Stimulated activated CD8-positive, alpha-beta memory T cell treated with anti-CD3 and anti-CD28 coated beads, Interleukin-7, amount 100 ng/mL, for 24 hours (primary cell): ENCODE measurements at places on chromosomes 4 and X.

DNA sequence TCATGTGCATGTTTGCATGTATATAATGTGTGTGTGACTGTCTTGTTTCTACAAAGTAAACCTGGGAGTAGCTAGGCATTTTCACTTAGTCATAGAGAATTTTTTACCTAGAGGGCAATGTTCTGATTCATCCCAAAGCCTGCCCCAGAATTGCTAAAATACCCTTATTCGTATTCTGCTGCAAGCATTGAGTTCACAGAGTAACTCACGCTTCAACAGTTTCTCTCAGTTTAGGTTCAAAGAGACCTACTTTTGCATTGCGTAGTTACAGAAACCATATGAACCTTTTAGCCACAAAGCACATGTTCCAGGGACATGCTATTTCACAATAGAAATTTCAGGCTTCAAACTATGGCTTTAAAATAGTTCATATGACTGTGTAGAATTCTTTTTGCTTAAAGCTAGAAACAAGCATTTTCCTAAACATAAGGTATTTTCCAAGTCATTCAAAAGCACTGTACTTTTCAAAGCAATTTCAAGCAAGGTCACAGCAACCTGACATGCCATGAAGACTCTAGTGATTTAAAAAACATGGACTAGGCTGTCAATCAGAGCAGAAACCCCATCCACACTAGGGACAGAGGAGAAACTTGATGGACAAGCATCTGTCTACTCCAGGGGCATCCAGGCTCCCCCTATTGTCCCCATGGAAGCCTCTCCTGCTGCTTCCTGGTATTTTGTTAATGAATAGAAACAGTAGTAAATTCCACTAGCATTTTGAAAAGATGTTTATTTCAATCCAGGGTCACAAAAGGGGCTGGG lies 81.5 kb upstream of the MAPK10 start:
- DNase-seq: no peak

DNA sequence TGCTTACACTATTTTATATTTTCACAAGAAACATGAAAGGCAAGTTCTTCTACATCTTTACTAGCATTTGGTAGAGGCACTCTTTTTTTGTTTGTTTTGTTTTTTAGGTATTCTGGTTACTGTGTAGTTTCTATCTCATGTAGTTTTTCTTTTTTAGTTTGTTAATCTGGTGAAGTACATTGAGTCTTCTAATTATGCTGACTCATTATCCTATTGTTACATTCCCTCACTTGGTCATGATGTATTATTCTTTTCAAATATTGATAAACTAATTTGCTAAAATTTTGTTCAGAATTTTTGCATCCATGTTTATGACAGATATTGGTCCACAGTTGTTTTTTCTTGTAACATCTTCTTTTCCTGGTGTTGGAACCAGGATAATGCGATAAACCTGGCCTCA lies 4.7 kb downstream of the GK2 start:
- no peak for DNase-seq

DNA sequence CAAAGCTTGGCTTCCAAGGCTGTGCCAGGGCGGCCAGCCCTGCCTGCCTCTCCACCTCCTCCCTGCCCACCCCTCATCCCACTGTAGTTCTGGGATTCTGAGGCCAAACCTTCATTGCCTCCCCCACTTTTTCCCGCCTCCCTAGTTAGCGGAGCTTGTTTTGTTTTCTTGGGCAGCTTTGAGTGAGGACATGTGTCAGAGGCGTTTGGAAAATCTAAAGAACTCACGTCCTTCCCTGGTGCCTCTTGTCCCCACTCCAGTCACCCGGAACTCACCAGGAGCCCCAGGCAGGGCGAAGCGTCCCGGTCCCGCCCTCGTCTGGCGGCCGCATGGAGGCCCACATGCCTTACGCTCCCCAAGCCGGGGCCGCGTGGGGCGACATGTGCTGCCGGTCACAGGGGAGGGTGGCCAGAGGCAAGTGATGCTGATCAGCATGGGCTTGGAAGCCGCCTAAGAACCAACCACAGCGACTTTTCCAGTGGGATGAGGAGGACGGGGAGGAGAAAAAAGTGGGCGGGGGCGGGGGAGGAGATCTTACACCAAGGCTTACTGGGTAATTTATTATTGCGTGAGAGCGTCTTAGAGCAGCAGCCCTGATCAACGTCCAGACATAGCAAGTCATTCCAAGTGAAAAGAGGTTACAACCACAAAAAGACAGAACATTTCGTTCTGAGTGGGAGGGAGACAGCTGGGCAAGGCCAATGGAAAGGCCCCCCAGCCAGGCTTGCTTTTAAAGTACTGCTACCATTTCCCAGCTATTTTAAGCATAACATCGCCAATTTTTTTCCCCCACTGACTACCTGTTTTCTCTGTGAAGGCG lies 48.5 kb downstream of the PRPS1 start:
- no peak for DNase-seq

DNA sequence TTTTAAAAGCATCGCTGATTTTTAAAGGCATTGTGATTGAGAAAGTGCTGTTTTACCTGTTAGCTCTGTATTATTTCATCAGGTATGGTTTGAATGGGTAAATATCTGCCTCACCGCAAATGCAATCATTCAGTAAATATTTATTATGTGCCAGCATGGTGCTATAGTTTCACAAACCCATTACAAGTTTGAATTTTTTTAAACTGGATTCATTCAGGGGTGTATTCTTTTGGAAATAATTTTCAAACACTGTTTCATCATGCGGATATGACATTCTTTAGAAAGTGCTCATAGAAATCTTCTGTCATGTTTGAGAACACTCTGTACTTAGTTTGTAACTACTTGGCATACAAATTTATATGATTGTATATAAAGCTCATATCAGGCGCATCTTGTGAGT lies 37.2 kb downstream of the LIMCH1 start:
- DNase-seq: no peak

DNA sequence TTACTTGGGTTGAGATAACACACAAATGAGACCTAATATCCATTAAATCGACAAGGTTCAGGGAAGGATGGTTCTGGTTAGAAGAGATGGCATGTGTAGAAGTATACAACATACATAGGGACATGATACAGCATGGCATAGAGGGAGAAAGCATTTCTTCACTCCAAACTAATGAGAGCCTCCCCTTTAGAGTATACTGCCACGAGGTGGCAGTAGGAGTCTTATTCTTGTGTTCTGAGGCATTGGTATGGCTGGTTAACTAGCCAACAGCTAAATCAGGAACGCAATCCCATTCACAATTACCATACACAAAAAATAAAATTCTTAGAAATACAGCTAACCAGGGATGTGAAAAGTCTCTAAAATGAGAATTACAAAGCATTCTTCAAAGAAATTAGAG lies 29.1 kb upstream of the TRO start:
- no peak for DNase-seq

- DNase-seq: no peak
Observed at GRCh38 chrX:32195611-32196010, 1015.7 kb downstream of the DMD start.

- no peak for DNase-seq
Observed at GRCh38 chr4:141432000-141432712, 204.2 kb upstream of the IL15 start.

GRCh38 chr4:1590244-1590643 lies 93.9 kb downstream of the FAM53A start:
- no peak for DNase-seq

DNA sequence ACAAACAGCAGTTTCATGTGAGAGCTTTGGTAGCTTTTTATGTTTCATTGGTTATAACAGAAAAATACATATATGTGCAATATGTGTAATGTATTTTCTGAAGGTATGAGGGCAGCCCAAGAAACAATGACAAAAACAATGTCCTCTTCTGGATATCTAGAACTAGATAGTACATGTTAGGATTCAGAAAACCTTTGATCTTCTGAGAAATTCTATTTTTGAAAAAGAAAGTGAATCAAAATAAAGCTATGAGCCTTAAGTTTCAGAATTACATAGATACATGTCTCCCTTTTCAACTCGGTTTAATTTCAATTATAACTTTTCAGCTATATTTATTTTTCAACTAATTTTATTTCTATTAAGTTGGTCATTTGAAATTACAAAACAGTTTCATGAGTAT lies 131.9 kb downstream of the REELD1 start:
- no peak for DNase-seq

- DNase-seq: no peak
Observed at GRCh38 chr4:66842026-66842723, 703.1 kb downstream of the CENPC start.

DNA sequence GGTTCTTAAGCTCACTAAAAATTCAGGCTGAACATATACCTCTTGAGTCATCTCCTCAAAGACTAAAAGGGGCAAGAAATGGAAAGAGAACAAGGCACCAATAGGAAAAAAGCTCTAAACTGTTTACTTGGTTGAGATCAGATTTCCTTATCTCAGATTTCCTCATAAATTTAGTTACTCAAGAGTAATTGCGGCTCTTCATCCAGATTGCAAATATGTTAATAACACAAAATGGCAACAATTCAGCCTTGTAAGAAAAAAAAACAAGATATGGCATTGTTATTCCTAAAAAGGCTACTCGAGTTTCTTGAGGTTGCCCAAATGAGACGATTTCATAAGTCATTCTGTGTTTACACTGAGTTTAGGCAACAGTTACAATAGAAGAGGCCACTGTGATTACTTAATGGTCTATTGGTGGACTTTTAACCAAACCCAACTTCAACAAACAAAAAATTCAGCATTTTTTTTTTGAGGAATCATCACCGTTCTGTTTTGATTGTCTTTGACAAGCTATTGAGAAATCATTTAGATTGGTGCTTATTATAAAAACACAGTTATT lies 97.9 kb upstream of the PDHA1 start:
- DNase-seq: no peak

DNA sequence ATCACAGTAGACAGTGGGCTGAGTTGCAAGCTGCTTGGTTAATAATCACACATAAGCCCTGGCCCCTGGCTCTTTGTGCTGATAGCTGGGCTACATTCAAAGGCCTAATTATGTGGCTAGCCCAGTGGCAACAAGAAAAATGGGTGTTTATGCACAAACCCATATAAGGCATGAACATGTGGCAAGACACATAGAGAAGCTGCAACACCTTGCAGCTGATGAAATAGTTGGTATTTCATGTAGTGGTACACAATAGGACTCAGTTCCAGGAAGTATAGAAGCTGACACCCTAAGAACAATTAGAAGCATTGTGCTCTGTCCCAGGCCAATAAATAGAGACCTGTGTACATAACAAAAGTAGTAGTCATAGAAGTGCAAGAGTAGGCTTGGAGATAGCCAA lies 14.6 kb upstream of the ZNF630 start:
- no peak for DNase-seq

DNA sequence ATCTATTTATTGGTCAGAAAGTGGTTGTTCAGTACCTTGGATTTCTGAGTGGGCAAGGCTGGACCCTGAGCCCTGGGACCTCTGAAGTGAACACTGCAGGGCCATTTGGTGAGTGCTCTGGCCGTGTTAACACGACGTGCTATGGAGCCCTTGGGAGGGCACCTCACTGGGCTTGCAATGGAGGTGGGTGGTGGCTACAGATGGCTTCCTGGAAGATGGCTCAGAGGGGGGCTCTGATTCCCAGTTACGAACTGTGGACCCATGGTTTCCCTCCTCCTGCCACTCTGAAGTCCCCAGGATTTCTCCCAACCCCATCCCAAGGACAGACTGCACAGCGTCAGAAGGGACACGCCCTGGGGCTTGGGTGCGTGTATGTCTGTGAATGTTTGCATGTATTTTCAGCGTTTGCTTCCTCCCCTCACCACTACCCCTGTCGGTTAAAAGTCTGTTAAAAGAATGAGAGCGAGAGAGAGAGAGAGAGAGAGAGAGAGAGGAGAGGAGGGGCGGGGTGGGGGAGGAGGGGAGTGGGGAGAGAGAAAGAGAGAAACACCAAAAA lies 3.7 kb upstream of the RHOH start:
- DNase-seq: no peak

- DNase-seq: no peak
Observed at GRCh38 chr4:13980317-13981310, 353.1 kb upstream of the BOD1L1 start.
